Large intestine (tissue), 12 donors: ENCODE measurements at places on chromosomes 1 and 21. TPM values are rescaled to one million over a fixed set of nuclear protein-coding genes. Genes with fewer than 3 reads are reported as not detected.
A peak's percentile ranks its signal among the peaks of the same experiment; 100 is the strongest.

Gene CD160
- polyA plus RNA-seq, result 2.6 TPM

Gene MORC3
- polyA plus RNA-seq, result 28.7 TPM

Gene FAM72D
- 1.2 TPM for polyA plus RNA-seq

Gene TRIM46
- polyA plus RNA-seq, result 2.9 TPM

Gene NUDT4B
- 3.8 TPM for polyA plus RNA-seq

Gene RGS8
- polyA plus RNA-seq, result 0.19 TPM

Gene CHD1L
- polyA plus RNA-seq, result 37.1 TPM

- no peak for DNase-seq
Measured at GRCh38 chr1:29504709-29505410, 268.5 kb downstream of the PTPRU start.

DNA sequence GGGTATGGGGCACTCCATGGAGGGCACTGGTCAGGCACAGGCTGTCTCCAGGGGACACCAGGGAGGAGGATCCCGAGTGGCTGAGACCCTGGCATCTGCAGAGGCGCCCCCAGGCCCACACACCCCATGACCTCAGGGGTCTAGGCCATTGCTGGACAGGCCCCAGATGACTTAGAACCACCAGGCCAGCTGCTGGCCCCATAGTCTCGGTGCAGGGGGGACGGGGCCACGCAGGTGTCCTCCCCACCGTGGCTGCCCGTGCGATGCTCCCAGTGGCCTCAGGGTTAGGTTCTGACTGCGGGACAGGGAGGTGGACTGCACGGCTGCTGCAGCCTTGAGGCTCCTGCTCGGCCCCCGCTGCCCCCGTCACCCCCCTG is 44.0 kb downstream of the MORN1 start:
- DNase-seq, result no peak

DNA sequence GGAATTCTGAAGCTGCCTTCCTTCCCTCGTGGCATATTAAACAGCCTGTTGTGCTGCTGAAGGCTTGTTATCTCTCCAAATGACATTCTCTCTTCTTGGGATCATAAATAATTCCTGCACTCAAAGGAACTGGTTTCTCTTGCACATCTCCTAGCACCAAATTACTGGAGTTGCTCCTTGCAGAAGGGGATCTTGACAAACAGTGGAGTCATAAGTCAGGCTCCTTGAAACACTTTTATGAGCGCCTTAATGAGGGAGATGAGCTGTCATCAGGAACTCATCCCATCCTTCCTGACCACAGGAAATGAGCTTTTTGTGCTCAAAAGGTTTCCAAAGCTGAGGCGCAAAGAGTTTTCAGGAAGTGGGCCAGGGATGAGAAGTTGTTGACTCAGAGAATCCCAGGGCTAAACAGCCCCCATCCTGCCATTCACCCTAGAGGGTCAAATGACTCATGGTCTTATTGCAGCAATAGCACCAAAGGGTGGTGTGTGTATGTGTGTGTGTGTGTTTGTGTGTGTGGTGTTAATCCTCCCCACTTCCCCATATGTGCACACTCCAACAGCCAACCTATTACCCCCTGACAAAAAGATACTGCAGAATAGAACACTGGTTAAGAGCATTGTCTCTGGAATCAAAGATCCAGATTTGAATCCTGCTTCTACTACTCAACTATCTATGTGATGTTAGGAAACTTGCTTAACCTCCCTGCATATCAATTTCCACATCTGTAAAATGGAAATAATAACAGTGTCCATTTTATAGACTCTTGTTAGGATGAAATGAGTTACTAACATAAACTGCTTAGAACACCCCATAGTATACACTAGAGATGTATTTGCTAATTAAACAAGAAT is 2.8 kb upstream of the PHC2 start:
- DNase-seq, result peak; percentile 73

DNA sequence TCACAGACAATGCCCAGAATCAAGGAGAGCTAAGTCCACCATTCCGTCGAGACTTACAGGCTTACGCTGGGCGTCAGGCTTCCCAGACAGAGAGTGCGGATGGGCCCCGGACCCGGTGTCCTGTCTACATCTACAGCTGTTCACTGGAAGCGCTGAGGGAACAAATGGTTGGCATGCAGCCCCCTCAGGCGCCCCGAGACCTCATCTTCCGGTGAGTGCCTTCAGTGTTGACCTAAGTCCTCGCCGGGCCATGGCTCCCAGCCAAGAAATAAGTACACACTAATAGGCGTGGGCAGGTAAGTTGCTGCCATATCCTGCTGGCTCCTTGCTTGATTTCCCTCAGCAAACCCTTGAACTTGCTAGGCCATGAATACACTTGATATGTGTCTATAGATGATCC is 26.2 kb downstream of the HYI start:
- DNase-seq, result no peak

- no peak for DNase-seq
Measured at GRCh38 chr1:119139403-119139802, 1.1 kb downstream of the WARS2 start.

DNA sequence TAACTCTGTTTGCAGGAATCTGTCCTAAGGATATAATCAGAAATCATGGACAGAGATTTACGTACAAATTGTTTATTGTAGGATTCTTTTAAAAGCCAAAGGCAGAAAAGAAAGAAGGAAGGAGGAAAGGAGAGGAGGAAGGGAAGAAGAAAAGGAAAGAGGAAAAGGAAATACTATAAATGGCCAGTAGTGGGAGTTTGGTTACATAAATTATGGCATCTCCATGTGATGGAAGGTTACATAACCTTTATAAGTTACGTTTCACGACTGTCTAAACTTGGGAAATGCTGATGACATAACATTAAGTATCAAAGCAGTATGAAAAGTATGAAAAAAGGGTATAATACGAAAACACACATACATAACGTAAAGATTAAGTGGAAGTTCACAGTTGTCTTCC is 39.0 kb downstream of the SMYD2 start:
- no peak for DNase-seq

- peak; percentile 65 for DNase-seq
Measured at GRCh38 chr1:152052606-152053005, 15.8 kb upstream of the S100A11 start.

DNA sequence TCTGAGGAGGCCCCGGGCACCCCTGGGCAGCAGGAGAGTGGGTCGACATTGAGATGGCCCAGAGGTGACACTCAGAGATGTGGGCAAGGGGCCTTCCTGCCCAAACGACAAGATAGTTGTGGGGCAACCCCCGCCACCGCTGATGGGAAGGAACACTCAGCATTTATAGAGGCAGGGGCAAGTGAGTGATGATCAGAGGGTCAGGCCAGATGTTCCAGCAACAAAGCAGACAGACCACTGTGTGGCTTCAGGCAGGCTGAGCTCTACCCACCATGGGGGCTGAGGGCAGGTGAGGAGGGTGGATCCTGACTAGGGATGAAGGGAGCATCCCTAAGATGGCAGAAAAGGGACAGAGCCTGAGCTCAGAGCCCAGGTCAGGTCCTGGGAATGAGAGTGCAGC is 362.7 kb downstream of the PTPRU start:
- DNase-seq, result no peak

DNA sequence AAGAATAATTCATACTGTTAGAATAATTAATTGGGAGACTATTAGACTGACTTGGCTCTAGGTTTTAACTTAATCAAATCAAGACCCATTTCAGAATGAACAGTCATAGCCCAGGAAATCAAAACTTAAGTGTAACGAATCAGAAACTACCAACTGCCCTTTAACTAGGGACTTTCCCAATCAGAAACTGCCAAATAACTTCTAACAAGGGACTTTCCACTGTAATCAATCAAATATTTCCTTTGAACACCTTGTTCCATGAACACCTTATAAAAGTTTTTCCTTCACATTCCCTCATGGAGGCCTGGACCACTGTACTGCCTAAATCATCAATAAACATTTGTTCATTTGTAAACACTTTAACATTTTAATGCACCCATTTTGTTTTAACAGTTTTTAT is 1054.7 kb upstream of the TMPRSS15 start:
- DNase-seq, result no peak

DNA sequence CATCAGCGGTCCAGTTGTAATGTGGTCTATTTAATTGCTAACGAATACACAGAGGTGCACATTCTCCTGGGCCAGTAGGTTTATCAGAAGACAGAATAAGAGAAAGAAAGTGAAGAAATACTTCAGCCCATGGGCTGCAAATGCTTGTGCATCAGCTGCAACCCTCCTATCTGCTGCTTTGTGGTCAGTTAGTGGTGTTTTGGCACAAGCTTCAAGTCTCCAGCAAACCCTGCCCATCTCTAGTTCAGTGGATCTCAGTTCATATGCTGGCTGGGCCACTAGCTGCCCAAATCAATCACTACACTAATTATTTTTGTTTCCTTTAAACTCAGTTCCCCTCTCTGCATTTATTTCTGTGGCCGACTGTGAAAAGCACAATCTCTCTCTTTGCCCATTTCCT is 124.2 kb downstream of the KCNJ6 start:
- DNase-seq, result no peak

DNA sequence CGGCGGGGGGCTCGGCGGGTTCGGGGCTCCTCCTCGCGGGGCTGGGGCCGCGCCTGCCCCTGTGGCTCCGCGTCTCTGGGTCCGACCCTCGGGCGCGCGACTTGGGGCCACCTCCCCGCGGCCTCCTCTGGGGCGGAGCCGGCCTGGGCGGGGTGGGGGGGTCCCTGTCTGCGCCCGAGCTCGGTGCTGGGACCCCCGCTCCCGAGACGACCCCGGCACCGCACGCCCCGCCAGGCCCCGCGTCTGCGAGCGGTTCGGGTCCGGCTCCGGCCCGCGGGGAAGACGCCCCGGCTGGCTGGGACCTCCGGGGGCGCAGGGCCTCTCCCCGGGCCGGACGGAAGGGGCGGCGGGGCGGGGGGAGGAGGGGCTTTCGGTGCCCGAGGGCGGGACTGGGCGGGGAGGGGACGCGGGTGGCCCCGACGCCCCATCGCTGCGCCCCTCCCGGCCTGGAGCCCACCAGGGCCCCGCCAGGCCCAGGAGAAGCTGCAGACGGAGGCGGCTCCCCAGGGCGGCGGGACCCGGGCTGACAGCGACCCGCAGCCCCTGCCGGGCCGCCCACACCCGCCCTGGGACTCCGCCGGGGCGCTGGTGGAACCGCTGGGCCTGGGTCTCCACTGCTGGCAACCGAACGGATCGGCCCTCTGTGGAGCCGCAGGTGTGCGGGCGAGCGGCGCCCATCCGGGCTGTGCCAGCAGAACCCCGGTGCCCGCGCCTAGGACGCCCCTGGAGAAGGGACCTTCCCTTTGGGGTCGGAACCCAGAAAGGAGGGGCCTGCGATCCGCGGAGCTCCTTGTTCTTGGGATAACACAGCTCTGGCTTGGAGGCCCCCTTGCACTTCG is 610 bp downstream of the COL6A2 start:
- DNase-seq, result no peak

- no peak for DNase-seq
Measured at GRCh38 chr1:112676543-112676942, 2.1 kb downstream of the MOV10 start.
